ENCODE measurements at places on chromosomes 4 and X. TPM values are rescaled to one million over a fixed set of nuclear protein-coding genes. Genes with fewer than 3 reads are reported as not detected.

AADAT gene
- 18.8 TPM for total RNA-seq

TMEM35A gene
- total RNA-seq: not detected

SPINK2 gene
- not detected for total RNA-seq

SLC9B1 gene
- total RNA-seq: not detected

RELL1 gene
- total RNA-seq: 58.9 TPM

MAGEA8 gene
- total RNA-seq: not detected

PNCK gene
- 5.1 TPM for total RNA-seq

TMEM150C gene
- under 0.01 TPM for total RNA-seq

PLAC1 gene
- total RNA-seq: 2.0 TPM

TACR3 gene
- not detected for total RNA-seq

LUZP4 gene
- not detected for total RNA-seq

OFD1 gene
- total RNA-seq: 12.1 TPM

COL25A1 gene
- total RNA-seq: not detected

WDR17 gene
- under 0.01 TPM for total RNA-seq

RENBP gene
- under 0.01 TPM for total RNA-seq

CLDN22 gene
- not detected for total RNA-seq

USP17L21 gene
- not detected for total RNA-seq

SYN1 gene
- not detected for total RNA-seq

AVPR2 gene
- not detected for total RNA-seq

RWDD4 gene
- 32.8 TPM for total RNA-seq

CXCL11 gene
- not detected for total RNA-seq

TKTL2 gene
- total RNA-seq: not detected

OTC gene
- total RNA-seq: not detected

USP17L17 gene
- total RNA-seq: not detected

MAGEC1 gene
- not detected for total RNA-seq

STS gene
- 1.6 TPM for total RNA-seq

TMEM31 gene
- 0.39 TPM for total RNA-seq

ADGRA3 gene
- 26.8 TPM for total RNA-seq

ZXDA gene
- 12.8 TPM for total RNA-seq

SOWAHB gene
- total RNA-seq: 2.4 TPM

ATOH1 gene
- total RNA-seq: not detected

INTS6L gene
- total RNA-seq: 4.1 TPM

CT83 gene
- total RNA-seq: not detected

PAGE2B gene
- total RNA-seq: not detected

PLXNA3 gene
- total RNA-seq: 21.6 TPM

CENPVL2 gene
- not detected for total RNA-seq

MAP7D2 gene
- 0.39 TPM for total RNA-seq

Measured in placental epithelial cell (primary cell).